Effector CD4-positive, alpha-beta T cell (primary cell): ENCODE measurements at places on chromosomes 2 and 18.

- no peak for DNase-seq
These were observed 11.1 kb downstream of the SLC8A1 start for GRCh38 chr2:40440835-40441234.

DNA sequence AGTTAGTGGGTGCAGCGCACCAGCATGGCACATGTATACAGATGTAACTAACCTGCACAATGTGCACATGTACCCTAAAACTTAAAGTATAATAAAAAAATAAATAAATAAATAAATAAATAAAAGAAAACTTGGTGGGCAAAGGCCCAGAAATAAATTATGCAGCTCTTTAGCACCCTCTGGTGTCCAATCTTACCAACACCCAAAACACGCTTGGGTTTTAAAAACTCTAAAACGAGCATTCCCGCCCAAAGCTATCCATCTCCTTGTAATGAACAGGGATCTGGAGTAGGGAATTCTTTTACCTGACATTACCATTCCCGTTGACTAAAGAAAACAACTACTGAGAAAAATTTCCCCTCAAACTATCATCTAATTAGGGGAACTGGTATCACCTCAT is 2005.9 kb upstream of the CELF4 start:
- DNase-seq, result no peak

DNA sequence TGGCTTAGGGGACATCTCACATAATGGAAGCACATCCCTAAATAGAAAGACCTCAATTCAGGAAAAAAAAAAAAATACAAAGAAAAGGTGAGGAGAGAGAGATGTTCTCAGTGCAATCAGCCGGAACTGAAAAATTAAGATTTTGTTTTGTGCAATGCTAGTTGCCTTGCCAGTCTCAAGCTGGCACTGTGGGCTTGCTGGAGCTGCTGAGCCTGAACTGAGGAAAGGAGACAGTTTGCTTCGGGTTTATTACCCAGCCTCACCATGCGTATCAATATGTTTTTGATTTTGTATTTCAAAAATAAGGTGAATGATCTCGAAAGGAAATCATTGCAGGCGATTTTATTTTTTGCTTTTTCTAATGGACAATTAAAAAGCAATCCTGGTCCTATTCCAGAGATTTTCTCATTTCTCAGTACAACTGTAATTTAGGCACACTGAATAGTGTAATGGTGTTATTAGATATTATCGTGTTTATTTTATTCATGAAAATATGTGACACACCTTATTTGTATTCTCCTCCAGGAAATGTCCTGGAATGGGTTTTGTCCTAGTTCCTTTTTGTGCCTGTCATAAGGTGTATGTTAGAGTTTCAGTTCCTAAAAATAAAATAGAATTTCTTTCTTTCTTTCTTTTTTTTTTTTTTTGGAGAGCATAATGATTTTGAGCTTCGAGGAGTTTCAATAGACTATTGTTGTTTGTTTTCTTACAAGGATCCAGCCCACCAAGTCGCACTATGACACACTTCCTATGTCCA is 72.8 kb upstream of the ZEB2 start:
- DNase-seq, result no peak

DNA sequence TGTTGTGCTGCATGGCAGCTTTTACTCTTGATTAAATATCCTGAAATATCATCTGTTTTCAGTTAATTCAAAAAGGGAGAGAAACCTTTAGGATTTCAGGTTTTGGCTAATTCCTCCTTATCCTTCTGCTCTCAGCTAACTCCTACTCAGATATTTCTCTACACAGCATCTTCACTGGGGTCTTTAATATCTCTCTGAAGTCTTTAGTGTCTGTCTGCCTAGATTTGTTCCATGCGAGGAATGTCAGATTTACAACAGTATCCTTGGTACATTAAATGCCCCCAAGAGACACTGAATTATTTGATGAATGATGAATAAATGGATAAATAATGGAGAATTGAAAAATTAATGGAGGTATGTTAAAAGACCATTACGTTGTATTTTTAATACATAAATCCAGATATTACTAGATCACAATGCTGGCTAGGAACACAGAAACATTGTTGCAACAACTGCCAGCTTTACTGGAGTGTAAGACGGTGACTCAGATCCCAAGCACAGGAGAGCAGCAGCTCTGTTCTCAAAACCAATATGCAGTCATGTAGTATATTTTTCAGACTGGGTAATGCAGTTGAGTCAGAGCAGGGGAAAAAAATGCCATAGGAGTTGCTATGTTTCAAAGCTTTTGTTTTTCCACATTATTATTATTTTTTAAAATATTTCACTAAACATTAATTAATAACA is 388.0 kb upstream of the SYT4 start:
- no peak for DNase-seq

DNA sequence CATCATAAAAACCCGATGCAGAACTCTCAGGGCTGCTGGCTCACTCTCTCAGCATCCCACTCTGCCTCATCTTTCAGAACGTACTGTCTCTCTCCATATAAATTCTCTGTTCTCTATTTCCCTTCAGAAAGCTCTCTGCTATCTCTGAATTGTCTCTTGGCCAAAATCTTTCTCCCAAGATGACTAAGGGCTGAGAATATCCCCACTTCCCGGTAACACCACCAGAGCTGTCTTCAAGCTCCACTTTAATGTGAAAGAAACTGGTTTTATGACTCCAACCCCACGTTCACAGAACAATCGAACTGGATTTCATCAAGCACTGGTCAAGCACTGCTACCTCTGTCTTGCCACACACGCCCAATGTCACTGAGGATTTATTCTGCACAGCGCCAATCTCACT is 22.4 kb downstream of the TGFBRAP1 start:
- DNase-seq, result no peak

GRCh38 chr2:15730545-15731212 is 139.0 kb downstream of the DDX1 start:
- no peak for DNase-seq

DNA sequence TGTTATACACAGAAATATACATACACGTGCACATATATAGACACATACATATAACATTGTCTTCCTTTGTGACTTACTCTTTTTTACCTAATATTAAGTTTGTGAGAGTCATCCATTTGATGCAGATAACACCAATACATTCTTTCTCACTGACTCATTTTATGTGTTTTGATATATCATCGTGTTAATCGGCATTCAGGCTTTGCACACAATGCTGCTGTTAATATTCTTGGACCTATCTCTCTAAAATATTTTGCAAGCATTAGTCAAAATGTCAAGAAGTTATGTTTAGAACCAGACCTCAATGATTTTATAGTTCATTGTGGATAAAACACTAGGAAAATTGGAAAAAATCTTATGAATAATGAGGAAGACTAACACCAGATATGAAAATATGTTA is 441.1 kb downstream of the LRATD1 start:
- DNase-seq, result no peak

GRCh38 chr2:232316461-232317330 is 61.9 kb upstream of the ALPP start:
- DNase-seq, result no peak

DNA sequence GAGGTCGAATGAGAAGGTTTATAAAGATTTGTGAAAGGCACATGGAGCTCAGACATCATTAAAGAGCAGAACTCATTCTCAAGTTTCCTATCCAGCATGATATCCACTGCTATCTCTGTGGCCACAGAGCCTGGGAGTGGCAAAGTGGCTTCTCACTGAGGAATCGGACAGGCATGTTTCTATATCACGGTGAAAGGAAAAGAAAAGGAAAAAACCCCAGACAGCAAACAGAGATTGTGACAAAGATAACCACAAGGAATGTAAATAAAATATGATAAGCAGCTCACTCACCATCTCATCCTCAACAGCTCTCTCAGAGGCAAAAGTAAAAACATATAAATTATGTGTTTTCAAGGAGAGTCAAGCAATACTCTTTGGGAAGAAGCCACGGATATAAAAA is 2.5 kb downstream of the PID1 start:
- DNase-seq, result no peak

GRCh38 chr2:20443276-20443920 is 3.5 kb upstream of the RHOB start:
- DNase-seq, result no peak

DNA sequence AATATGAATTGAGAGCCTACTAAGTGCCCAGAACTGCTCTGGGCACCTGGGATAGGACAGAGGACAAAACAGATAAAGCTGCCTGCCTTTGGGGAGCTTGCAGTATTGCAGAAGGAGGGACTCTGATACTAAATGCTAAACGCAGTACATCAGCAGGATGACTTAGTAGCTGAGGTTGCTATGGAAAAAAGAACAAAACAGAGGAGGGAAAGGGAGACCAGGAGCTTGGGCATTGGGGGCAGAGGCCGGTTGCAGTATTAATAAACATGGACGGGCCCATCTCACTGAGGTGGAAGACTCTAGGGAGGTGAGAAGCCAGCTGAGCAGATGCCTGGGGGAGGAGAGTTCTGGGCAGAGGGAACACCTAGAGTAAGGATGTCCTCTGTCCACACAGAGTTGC is 66.1 kb upstream of the SP3 start:
- no peak for DNase-seq

DNA sequence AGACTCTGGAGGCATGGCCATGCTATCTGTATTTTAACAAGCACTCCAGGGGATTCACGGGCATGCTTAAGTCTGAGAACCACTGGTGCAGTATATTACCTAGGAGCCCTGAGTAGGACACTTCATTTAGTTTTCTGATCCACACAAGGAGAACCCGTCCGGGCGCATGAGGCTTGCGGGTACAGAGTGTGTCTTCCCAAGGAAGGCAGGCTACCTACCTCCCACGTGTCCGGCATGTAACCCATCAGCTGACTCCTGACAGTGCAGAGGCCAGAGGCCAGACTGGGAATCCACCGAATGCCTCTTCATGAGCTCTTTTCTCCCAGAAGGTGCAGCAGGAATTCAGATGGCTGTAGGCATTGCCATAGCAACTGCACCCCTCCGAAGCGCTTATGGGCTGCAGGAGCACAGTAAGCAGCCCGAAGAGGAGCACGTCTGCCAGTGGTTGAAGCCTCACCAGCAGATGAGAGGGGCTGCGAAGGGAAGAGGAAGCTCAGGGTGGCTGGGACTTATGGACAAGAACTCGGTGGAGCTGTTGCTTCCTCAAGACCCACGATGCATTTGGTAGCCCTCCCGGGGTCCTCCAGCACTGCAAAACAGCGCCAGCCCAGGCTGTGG is 33.8 kb upstream of the DNMT3A start:
- DNase-seq, result no peak
